Activated CD8-positive, alpha-beta memory T cell treated with anti-CD3 and anti-CD28 coated beads for 24 hours (primary cell): ENCODE measurements at places on chromosomes 4 and X.

DNA sequence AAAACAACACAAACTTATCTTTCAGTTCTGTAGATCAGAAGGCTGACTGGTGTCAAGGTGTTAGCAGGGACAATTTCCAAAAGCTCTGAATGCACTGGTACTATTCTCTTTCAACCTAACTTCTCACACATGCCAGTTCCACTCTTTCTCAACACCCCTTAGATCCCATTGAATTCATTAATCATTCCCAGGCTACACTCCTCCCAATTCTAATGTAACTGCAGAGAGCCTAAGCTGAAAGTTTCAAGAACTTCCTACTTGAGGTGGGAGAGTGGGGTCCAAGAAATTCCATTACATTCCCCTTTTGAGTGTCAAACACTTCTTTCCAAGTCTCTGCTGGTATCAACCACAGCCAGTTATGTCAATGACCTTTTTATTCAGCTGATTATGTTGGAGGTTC lies 142.0 kb downstream of the ADAMTS3 start:
- DNase-seq, result no peak

- DNase-seq, result no peak
Measured at GRCh38 chrX:10015723-10016518, 48.8 kb downstream of the CLDN34 start.

DNA sequence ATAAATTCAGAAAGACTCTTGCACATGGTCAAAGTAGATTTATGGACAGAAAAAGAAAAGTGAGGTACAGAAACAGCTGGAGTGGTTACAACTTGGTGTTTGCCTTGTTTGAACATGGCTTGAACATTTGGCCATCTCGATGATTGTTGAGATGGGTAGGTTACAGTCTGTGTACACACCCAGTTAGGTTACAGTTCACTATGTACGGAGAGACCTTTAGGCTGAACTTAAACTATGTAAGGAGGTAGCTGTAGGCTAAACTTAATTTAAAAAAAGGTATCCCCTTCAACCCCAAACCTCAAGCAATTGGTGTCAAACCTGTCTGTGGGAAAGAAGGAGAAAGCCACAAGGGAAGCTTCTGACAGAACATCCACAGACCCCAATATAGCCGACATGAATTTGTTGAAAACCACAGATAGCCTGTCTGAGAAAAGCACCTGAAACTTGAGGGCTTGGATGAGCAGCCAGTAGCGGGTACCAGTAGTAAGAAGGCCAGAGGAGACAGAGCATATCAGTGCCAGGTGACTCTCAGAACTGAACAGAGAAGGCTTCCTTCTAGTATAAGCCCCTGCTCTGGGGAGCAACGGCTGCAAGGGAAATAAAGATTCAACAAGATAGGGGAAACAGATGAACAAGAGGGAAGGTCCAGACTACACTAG lies 247.9 kb upstream of the GALNTL6 start:
- DNase-seq, result no peak

- DNase-seq, result no peak
Measured at GRCh38 chr4:151231915-151232595, 44.9 kb upstream of the PRSS48 start.

GRCh38 chr4:72302981-72303704 lies 265.9 kb downstream of the ADAMTS3 start:
- peak; percentile 64 for DNase-seq

DNA sequence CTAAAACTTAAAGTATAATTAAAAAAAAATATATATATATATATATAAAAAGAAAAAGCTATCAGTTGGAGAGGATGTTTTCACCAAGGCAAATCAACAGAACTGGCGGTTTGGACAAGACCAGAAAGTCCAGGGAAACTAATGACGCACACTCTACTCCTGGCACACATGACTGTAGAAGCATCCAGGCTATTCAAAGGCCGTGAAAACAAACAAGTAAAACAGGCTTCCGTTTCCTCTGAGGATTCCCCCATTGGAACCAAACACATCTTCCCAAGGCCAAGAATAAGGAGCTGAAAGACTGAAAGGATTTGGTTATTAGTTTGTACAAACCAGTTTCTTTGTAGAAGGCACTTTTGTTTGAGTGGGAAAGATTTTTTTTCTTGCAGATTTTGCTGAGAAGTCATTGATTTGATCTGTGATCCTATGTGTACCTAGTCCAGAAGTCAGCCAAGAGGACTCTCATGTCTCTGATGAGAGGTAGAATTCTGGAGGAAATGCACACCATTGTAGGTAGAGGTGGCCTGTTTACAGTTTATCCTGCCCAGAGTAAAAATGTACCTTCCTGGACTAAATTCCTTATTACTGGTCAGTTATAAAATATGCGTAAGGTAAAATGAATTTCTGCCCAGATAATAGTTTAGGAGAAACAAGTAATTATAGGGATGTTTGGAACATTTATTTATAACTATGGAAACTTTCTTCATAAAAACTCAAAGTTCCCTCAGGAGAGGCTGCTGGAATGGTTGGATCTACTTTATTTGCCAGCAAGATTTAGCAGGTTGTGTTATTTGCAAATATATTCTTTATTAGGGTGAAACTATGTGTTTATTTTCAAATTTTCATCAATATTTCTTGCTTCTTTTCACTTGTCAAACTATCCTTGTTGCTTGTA lies 66.5 kb downstream of the DMP1 start:
- DNase-seq, result no peak

DNA sequence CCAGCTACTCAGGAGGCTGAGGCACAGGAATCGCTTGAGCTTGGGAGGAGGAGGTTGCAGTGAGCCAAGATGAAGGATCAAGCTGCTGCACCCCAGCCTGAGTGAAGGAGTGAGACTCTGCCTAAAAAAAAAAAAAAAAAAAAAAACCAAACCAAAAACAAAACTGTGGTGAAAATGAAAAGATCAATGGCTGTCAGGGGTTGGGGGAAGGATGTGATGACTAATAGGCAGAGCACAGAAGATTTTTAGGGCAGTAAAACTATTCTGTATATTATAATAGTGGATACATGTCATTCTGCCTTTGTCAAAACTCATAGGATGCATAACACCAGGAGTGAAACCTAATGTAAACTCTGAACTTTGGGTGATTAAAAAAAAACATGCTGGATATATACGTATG lies 69.9 kb upstream of the ELOVL6 start:
- DNase-seq, result no peak

- no peak for DNase-seq
Measured at GRCh38 chrX:151396042-151396824, 773 bp upstream of the VMA21 start.

DNA sequence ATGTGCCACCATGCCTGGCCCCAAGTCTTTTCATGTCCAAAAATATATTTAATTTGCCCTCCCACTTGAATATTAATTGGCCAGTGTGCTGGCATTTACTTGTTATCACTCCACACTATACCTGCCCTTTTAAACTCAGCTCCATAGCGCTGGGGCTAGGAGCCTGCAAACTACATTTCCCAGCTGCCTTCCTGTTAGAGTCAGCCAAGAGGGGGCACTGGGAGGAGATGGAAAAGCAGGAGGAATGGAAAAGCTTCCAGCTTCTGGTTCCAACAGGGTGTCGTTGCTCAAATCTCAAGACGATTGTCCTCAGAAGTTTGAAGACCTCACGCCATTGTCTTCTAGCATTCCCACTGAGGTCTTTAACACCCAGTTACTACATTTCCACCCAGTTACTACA lies 315.5 kb downstream of the BCOR start:
- DNase-seq, result no peak

- no peak for DNase-seq
Measured at GRCh38 chr4:165355900-165356300, 22.9 kb upstream of the CPE start.

GRCh38 chr4:78558410-78558809 lies 6.8 kb downstream of the ANXA3 start:
- DNase-seq, result no peak

DNA sequence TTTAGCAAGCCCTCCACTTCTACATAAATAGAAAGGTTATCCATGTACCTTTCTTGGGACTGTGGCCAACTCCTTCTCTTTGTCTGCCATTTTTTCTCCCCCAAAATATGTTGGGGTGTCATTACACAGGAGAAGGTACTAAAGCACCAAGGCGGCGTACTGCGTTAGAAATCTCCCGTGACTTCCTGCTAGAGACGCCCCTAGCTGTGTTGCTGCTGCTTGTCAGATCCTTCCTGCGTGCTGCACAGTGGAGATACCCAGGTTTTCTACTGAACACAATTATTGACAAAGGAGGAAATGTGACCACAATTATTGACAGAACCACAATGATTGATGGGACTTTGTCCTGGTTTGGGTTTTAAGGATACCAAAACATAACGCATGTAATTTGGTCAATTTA lies 97.7 kb downstream of the EFHC2 start:
- DNase-seq, result no peak
